ENCODE measurements at places on chromosomes 6 and 20.

- peak; percentile 38 for DNase-seq
Observed at GRCh38 chr20:45341939-45342854, 6.0 kb downstream of the SDC4 start.

DNA sequence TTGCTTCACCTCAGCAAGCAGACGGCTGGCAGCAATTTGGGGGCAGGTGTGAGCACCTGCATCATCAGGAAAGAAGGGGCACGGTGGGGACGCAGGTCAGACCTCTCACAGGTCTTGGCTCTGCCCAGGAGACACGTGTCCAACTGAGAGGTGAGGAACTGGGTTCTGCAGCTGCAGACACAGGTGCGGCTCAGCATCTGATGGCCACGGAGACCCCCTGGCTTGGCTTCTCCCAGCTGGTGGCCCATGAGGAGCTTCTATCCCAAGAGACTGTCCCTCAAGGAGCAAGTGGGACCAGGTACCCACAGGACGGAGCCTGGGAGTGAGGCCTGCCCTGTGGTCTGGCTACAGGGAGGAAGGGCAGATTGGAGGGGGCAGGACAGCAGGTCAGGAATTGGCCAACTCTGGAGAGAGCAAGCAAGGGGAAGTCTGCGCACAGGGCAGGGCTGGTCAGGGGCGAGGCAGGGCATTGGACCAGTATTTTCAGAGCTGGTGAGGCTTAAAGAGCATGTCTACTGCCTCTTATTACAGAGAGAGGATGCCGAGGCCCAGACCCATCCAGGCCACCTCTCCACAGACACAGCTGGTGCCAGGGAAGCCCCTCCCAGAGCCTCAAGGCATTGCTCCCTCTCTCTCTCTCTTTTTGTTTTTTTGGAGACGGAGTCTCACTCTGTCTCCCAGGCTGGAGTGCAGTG is 4.2 kb downstream of the STMN3 start:
- no peak for DNase-seq

- DNase-seq, result peak; percentile 26
Observed at GRCh38 chr20:12594410-12595088, 414.2 kb upstream of the SPTLC3 start.

DNA sequence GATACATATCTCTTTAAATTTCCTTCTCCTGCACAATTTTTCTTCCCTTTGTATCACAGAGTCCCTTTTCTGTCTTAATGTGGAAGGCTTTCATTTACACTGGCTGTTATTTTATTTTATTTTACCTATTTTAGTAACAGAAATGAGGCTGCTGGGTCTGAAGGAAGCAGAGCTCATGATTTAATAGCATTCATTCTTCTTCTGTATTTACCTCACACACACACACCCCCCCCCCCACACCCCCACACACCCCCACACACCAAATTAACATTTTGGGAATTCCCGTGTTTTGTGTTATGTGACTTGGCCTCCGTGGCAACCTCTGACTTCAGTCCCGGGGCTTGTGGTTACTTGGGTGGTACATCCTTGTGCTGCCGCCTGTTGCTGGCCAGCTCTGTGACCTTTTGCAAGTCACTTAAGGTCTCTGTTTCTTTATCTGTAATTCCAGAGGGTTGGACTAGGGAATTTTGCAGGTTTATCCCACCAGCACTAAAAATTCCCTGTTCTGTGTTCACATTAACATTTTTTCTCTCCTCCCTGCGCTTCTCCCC is 108.8 kb downstream of the TIAM2 start:
- no peak for DNase-seq

GRCh38 chr6:88612631-88613030 is 350.8 kb downstream of the RNGTT start:
- no peak for DNase-seq

- DNase-seq, result no peak
Observed at GRCh38 chr6:496649-497048, 105.1 kb downstream of the IRF4 start.

- no peak for DNase-seq
Observed at GRCh38 chr6:121649951-121650350, 214.5 kb downstream of the GJA1 start.

- no peak for DNase-seq
Observed at GRCh38 chr6:23277521-23278179, 708.3 kb downstream of the HDGFL1 start.

DNA sequence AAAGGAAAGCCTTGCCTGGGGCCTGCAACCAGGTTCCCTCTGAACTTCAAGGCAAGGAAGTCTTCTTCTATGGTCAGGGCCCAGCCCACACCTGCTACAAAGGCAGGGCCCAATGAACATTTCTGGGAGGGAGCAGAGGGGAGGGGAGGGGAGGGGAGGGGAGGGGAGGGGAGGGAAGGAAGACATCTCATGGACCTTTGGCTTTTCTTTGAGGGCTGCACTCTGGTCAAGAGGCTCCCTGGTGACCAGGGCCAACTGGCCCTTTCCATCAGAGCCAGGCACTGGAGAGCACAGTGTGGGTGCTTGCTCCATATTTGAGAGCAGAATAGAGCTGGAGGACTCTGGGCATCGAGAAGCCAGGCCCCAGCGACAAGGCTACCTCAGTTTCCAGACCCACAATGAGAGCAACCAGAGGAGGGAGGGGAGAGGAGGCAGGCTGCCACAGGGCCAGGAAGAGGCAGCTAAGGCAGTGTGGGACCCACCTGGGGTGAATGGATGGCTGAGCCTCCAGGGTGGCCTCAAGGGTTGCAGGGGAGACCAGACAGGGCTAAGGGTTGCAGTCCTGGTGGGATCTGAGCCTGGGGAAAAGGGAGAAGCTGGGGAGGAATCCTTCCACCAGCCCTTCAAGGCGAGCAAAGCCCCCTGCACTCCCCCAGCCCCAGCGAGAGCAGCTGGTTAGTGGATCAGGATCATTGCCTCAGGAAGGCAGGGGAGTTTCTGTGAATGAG is 84.8 kb downstream of the MRPL14 start:
- DNase-seq, result no peak

- no peak for DNase-seq
Observed at GRCh38 chr6:71290611-71291010, 2.0 kb downstream of the OGFRL1 start.

DNA sequence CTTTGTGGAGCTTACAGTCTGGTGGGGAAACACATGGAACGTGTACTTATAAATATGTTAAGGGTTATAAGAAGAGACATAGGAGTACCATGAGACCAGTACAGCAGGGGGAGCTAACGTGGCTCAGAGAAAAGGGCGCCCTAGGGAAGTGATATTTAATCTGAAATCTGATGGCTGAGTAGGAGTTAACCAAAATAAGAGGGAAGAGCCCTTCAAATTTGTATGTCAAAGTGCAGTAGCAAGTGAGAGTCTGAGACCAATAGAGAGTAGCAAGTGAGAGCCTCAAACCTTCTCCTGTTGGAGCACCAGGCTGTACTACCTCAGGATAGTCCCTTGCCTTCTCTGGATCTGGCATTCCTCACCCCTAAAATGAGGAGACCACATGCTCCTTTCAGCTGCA is 6.1 kb upstream of the PKIG start:
- DNase-seq, result no peak

GRCh38 chr6:167444602-167445346 is 119.9 kb downstream of the TTLL2 start:
- no peak for DNase-seq

GRCh38 chr20:46108435-46108841 is 9.7 kb upstream of the CD40 start:
- DNase-seq, result no peak

DNA sequence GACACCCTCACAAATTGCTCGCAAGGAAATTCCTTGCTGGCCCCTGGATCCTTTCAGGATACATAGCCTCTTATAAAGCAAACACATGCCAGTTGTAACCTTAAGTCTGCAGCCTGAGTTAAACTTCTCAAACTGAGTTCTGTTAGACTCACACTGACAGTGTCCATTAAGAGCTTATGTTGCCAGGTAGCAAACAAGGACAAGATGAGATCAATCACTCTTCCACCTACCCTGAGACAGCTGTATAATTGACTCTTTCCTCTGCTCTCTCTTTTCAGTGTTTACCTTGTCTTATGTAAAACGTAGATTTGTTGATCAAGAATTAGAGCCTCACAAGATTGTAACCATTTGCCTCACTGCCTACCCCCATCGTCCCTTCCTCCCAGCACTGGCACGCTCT is 359.8 kb downstream of the EPM2A start:
- DNase-seq, result peak; percentile 48

DNA sequence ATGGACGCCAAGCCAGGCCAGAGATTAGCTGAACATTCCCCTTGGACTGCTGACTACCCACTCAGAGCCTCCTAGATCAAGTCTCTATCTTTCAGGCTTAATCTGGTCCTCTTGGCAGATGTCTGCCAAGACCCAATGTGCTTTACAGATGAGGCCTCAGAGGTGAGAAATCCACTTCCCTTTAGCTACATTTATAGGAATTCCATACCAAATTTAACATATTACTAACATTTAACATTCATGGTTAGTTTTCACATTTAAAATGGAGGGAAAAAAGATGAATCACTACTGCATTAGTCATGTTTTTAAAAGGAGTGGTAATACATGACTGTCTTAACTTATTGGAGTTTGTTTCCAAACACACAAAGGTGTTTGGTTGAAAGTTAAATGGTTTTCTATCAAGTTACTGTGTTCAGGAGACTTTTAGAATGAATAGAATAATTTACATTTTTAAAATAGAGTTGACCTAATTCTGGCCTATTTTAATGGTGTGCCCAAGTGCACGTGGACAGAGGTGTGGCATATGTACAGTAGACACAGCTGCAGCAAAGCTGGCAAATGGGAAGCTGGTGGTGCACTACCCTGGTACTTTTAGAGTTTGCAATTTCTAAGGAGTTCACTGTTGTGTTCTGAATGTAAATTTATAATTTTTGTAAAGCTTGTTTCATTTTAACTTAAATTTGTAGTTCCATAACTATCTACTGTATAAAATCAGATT is 41.9 kb upstream of the CALHM6 start:
- no peak for DNase-seq

GRCh38 chr20:31838646-31839292 is 6.6 kb downstream of the FOXS1 start:
- no peak for DNase-seq

DNA sequence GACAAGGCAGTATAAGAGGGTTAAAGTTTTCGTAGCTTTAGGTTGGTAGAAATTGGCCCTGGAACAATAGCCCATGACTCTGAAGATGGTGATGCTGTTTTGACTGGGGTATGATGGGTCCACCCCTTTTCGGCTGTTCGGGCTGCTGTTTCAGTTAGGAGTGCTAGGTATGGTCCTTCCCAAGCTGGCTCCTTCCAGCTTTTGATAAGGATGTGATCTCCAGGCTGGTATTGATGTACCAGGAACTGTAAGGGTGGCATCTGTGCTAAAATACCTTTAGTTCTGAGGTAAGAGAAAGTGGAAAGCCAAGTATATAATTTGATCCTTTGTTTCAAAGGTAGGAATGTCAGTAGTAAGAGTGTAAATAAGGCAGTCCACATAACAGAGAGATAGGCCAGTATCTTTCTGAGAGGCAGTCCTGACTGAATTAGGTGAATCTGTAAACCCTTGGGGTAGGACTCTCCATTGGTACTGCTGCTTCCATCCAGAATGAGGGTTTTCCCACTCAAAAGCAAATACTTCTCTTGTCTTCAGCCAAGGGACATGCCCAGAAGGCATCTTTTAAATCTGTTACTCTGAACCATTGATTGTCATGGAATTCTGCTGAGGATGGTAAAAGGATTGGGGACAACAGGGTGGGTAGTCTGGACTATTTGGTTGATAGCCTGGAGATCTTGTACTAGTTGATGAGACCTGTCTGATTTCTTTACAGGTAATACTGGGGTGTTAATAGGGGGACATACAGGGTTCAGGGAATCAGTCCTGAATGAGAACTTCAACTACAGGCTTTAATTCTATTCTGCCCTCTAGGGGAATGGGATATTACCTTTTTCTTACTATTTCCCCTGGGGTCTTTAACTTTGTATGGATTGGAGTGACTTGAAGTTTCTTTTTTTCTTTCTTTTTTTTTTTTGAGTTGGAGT is 6.1 kb upstream of the ZNFX1 start:
- no peak for DNase-seq

DNA sequence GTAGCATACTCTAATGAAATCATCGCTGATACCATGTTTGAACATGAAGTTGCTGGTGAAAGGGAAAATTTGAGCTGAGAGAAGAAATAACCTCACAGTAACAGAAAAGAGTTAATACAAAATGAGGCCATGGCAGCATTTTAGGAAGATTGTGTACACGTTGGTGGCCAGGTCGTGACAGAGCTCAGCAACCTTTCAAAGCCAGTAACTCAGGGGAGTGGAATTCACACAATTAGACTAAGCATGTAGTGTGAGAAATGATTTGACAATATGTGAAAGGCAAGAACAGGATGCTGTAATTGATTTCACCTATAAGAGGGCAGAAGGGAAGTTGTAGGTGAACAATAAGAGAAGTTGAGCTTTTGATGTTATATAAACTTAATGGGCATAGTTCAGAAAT is 246.3 kb downstream of the OGFRL1 start:
- DNase-seq, result no peak

GRCh38 chr6:12845224-12846004 is 128.8 kb downstream of the PHACTR1 start:
- no peak for DNase-seq

- DNase-seq, result no peak
Observed at GRCh38 chr20:17507531-17507930, 23.6 kb downstream of the BFSP1 start.

DNA sequence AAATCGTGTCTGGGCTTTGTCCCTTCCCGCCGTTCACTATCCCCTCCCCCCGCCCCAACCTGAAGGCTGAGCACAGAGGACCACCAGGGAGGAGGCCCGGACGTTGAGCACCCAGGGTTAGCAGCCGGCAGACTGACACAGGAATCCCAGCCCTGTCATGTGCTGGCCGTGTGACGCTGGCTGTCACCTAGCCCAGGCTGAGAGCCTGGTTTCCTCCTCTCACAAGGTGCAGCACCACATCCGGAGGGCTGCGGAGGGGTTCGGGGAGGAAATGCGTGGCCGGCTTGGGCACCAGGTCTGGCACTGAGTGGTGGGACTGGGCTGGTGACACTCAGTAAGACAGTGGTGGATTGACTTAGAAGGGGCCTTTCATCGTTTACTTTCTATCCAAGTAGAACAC is 4.6 kb upstream of the LSM14B start:
- DNase-seq, result no peak

- DNase-seq, result no peak
Observed at GRCh38 chr6:5213836-5214235, 46.9 kb downstream of the LYRM4 start.

GRCh38 chr6:163626073-163626867 is 211.8 kb downstream of the QKI start:
- DNase-seq, result no peak

DNA sequence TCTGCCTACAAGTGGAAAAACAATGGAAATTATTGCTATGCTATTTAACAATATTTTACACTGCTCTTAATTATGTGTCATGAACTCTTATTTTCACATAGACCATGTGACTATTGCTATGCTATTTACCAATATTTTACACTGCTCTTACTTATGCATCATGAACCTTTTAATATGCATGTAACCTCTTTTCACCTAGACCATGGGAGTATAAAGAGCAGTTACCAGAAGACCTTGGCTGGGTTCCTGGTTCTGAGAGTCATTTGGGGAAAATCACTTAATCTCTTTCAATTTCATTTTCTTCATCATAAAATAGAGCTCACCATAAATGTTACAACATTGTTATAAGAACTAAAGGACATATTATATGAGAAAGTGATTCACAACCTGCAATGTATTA is 223.8 kb upstream of the RNF217 start:
- DNase-seq, result no peak

GRCh38 chr6:163415620-163416556 is 1.4 kb downstream of the QKI start:
- DNase-seq, result no peak

- no peak for DNase-seq
Observed at GRCh38 chr6:159397753-159398152, 228.6 kb downstream of the FNDC1 start.
